ENCODE measurements at places on chromosomes 5 and 9.
A peak's percentile ranks its signal among the peaks of the same experiment; 100 is the strongest.

DNA sequence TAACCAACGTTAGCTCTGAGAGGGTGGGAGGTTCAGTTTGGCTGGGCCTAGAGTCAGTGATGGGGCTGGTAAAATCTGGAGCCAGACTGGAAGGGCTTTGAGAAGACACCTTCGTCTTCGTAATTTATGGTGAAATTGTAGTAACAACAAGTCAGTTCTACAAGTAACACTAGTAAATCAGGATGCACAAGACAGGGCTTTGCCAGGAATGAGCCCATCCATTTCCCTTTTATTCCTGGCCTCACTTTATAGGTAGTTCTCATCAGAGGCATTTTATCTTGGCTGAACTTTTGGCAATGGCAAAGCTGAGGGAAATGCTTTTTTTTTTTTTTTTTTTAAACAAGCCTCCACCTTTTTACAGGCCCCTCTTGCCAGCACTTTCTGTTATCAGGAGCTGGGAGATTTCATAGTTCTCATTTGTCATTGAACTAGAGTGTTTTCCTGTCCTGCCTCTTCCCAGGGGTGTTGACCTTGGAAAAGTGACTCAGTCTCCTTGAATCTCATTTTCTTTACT, 110.5 kb upstream of the KLF4 start:
- DNase-seq = no peak

GRCh38 chr5:98927242-98927988, 1.4 kb downstream of the CHD1 start:
- DNase-seq = peak; percentile 69

GRCh38 chr9:37053684-37054362, 19.8 kb upstream of the PAX5 start:
- DNase-seq = no peak

- DNase-seq = no peak
These were observed 82.1 kb downstream of the HRH2 start for GRCh38 chr5:175740014-175740413.

DNA sequence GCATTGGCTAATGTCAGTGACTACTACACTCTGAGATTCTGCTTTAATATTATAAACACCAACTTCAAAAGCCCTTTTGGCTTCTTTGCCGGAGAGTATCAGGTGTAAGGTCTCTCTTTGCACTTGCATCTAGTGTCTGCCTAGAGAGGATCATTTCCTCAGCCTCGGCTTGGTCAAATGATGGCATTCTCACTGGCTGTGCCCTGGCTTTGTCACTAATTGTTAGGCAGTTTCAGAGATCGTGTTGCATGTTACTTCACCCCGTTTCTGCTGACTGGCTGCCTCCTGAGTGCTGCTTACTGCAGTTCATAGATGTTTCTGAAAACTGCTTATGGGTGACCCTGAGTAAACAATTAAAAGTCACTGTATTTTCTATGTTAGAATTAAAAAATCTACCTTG, 48.8 kb downstream of the SLC1A3 start:
- DNase-seq = no peak

DNA sequence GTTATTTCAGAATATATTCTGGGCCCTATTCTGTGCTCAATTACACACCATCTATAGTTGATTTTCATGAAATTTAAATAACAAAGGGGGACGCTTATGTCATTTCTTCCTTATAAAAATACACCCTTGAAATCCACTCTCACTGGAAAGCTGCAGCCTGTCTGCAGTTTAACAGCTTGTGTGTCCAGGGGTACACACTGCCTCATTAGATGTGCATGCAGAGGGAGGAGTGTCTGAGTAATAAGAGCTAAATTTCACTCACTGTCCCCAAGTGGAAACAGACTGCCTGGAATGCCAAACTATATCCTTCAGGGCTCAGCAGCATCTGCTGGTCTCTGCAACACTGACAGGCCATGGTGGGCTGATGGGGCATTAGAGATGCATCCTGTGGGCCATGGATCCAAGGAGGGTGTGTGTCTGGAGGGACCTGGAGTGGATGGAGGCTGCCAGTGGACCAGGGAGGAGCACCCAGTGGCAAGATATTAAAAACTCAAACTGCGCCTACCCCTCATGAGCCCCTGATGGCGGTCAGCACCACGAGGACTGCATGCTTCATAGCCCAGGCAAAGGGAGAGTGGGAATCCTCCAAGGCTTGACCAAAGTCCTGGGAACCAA, 15.8 kb upstream of the TIFAB start:
- no peak for DNase-seq

DNA sequence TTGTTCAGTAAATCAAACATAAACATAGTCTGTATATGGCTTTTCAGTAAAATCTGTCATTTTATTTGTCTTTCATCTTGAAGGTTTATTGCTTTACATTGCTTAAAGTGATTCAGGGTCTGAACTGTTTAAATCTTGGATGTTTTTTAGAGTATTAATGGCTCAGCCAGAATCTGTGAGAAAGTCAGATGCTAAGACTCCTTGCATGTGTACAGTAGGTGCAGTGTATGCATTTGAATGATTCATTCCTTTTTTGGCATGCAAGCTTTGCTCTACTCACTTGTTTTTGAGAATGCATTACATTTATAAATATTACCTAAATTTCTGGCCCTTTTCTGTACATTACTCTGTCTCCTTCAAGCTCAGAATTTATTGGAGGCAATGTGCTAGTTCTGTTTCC, 271.0 kb upstream of the RIOK2 start:
- no peak for DNase-seq

GRCh38 chr9:135478829-135479468, 633 bp upstream of the PPP1R26 start:
- no peak for DNase-seq

DNA sequence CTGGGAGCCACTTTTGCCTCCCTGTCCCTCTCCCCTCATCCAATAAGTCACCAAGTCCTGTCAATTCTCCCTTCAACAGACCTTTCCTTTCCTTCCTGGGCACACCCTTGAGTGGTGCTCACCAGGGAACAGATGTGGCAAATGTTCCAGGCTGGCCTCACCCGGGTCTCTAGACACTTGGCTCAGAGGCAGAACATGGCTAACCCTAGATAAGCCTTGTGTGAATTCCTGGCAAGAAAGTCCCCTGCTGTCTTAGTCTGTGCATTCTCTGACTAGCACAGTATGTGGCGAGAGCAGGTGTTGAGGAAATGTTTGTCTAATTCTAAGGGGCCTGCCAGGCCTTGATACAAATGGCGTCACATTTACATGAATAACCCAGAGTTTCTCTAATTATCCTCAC, 41.2 kb upstream of the PTGS1 start:
- no peak for DNase-seq

DNA sequence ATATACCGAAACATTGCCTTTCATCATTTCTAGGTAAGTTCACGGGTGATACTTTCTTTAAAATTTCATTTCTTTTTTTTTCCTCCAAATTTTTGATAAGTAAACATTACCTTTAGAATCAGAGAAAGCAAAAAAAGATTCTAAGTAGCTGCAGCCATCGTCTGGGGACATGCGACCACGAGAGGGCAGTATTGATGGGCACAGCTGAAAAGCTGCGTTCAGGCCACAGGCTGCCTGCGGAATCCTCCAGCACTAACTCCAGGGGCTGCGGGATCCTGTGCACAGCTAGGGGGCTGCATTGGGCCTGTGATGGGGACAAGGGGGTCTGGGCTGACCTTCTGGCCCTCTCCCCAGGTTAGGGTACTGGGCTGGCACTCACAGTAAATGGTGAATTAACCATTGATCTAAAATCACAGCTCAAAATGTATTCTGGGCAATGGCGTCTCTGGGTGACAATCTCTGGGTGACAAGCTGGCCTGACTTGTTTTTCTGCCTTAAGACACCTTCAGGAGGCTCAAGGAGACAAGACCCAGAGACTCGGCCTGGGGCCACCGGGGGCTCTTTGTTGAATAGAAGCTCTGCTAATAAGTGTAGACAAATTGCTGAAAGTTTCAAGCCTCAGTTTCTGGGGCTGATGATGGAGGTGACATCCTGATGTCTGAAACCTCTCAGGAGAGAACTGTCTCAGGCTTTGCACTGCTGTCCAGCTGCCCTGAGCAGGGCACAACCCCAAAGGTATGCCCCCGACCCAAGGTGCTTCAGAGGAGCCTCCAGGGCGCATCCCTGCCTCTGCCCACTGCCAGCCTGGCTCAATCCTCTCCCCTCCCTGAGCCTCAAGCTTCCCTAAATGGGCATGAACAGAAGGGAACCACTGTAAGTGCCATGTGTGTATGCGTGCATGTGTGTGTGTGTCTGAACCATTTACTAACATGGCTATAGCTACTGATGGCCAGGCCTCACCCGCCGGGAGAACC, 44.3 kb upstream of the SARDH start:
- DNase-seq = peak; percentile 45

- DNase-seq = no peak
These were observed 2253.1 kb upstream of the C9orf72 start for GRCh38 chr9:29826421-29826820.

DNA sequence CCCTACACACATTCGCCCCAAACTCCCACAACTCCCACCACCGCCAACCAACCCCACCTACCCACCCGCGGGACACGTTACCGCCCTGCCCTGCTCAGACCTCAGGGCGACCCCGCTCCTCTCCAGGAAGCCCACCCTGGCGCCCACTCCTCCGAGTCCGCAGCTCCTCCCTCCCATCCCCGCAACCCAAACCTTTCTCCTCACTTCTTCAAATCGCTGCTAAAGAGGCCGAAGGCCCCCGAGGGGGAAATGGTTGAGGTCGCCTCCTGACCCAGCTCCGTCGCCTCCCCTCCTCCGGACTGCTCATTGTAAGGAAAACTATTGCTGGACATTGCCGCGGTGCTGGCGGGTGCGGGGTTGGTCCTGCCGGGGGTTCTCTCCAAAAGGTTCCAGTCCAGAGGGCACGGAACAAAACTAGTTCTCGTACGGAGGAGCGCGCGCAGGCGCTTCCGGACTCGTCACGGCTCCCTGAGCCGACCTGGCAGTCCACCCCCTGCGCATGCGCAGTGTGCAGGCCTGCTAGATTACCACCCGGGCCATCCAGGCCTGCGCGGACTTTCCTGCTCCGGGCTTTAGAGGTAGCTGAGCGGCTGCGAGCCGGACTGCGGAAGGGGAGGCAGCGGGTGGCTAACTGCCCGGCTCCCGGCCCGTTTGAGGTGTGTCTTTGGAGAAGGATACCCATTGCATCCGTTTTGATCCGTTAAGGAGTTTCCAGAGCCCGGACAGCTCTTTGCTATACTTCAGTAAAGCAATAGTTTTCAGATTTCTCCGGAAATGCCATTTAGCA, at the start of gene AP3B1:
AP3B1 (minus strand) TSS at position 451 of the 787 bp plus-strand sequence; CDS start at position 332, 119 bp downstream.
- DNase-seq = peak; percentile 97

DNA sequence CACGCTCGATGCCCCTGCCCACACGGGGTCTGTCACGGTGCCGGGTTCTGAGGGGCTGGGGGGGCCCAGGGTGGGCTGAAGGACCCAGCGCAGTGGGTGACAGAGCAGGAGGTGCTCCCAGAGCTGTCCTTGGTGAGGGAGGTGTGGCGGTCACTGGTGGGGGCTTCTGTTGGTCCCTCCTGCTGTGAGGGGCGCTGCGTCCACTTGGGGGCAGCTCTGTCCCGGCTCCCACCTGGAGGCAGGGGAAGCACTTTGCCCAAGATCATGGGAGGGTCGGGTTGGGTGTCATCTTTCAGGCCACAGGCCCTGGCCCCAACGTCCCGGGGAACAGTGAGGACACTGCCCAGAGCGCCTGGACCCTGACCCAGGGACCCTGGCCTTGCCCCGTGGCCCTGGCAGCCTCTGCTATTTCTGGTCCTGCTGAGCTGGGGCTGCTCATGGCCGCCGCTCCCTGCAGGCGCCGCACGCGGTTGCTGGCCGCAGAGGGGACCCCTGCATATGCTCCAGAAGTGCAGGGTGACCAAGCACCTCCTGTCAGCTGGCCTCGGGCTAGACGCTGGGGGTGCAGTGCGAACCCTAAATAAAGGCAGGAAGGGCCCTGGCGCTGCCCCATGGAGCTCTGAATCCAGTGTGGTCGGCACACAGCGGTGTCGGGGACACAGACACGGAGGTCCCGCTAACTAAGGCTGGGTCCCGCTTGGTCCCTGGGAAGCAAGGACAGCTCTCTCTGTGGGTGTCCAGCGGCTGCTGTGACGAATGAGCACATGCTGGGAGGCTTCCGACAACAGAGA, 11.6 kb upstream of the RNU6ATAC start:
- no peak for DNase-seq

DNA sequence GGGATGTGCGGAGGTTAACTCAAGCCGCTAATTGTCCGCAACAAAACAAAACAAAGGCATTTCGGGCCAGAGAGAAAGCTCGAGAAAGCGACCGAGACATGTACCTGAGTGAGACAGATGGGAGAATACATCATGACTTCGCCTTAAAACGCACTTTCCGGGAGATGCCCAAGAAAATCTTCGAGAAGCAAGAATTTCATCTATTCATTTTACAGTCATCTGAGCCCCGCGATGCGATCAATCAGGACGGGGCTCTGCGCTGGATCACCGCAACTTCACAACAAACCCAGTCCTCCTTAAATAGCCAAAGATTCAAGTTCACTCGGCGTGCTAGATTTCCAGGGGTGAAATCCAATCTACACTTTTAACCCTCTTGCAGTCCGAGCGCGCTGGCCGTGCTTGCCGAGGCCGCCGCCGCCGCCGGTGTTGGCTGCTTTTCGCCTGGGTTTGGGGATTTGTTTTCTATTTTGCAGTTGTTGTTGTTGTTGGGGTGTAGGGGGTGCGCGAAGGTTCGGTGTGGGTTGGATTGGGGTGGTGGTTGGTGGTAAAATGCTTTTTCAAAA, 482 bp downstream of the NFIB start:
- no peak for DNase-seq

- no peak for DNase-seq
These were observed 698.6 kb downstream of the PTPRD start for GRCh38 chr9:9914174-9914573.

DNA sequence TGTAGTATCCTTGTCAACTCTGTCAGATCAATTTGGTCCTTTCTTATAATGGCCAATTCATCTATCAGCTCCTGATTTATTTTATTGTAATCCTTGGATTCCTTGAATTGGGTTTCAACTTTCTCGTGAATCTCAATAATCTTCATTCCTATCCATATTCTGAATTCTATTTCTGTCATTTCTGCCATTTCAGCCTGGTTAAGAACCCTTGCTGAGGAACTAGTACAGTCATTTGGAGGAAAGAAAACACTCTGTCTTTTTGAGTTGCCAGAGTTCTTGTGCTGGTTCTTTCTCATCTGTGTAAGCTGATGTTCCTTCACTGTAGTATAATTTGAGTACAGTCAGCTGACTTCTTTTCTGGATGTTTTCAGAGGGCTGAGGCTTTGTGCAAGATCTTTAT, 84.5 kb downstream of the CETN3 start:
- no peak for DNase-seq

DNA sequence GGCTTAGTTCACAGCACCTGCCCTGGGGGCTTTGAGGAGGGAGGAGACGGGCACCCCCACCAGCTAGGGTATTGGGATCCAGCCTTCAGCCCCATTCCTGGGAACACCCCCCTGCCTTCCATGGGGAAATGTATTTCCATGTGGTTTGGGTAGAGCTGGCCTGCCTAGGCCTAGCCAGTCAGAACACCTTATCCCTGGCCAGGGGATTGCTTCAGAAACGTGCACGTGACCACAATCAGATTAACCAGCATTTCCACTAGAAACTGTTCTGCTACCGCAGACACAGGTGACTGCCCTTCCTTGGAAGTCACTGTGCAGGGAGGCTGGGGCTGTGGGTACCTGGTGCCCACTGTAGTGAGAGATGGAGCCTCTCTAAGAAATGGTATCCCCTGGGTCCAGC, 14.0 kb downstream of the BBLN start:
- no peak for DNase-seq
